ENCODE measurements at places on chromosomes 4 and X. TPM values are rescaled to one million over a fixed set of nuclear protein-coding genes. Genes with fewer than 3 reads are reported as not detected.

DNA sequence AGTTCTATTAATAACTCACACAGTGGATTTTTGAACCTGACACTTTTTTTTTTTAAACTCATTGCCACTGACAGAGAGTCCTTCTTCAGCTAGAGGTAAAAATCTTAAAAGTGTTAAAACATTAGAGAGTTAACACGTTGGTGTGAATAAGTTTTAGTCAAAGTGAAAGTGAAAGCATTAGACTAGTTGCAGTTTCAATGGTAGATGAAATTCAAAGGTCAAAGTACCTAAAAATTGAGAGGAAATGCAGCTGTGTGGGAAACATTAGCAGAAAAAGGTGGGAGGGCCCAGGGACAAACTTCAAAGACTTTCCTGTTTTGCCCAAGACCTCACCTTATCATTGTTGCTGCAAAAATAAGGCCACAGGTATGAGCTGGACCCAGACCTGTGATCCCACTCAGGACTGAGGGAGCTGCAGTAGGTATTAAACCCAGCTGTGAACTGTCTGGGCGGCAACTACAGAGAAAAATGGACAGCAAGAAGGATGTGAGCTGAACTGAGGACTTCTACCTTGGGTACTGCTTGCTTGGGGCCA lies 17.6 kb upstream of the GABRA4 start:
- DNase-seq, result no peak

DNA sequence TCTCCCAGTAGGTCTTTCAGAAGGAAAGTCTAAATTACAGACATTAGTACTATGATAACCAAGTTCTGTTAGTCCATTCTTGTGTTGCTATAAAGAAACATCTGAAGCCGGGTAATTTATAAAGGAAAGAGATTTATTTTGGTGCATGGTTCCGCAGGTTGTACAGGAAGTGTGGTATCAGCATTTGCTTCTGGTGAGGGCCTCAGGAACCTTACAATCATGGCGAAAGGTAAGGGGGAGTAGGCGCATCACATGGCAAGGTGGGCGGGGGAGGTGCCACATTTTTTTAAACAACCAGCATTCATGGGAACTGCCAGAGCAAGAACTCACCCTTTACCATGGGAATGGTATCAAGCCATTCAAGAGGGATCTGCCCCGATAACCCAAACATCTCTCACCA lies 26.2 kb upstream of the USP46 start:
- DNase-seq, result no peak

GRCh38 chr4:37389366-37389765 lies 144.8 kb downstream of the NWD2 start:
- DNase-seq, result no peak

DNA sequence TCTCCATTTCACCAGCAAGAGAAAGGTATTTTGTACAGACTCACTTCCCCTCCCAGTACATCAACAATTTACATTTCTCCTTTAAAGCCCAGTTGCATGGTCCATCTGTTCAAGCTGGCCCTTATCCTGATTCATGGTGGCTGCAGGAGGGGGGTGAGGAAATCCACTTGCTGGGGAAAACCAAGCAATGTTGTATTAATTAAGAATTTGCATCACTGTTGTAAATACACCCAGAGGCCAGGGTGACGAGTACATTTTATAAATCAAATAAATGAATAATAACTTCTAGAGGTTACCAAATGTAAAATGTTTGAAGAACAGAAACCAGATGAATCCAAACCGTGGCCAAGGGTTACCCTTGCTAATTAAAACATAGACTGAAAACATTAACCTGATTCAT lies 395.9 kb upstream of the INTU start:
- DNase-seq, result no peak

DNA sequence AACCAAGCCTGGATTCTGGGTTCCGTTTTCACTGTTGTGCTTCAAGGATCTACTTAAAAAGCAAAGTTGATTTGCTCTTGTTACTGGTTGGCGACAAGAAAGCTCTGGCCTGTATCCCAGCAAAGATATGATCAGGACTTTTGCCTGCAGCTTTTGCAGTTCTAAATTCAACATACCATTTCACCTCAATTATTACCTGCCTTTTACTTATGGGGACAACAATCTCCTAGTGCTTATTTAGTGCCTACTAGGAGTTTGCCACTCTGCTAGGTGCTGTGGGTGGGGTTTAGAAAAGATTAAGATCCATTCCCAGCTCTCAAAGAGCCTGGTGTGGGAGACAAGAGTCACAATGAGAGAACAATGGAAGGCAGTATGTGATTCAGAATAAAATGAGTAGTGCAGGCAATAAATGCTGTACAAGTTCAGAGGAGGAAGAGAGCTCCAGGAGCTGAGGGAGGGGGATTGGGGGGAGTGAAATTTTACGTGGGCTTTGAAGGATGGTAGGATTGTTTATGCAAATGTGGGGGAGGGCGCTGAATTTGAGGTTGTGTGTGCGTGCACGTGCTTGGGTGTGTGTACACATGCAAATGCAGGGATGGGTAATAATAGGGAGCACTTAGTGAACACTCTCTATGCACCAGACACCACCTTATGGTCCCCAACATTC lies 5.0 kb upstream of the TMEM164 start:
- no peak for DNase-seq

- DNase-seq, result no peak
Measured at GRCh38 chr4:15376145-15376544, 51.7 kb upstream of the C1QTNF7 start.

The SLC6A8 gene
- 144 TPM for total RNA-seq

The EXOC1L gene
- not detected for total RNA-seq

The CT45A5 gene
- not detected for total RNA-seq

The TMEM154 gene
- 1.6 TPM for total RNA-seq

All from cardiac septum (tissue), 1 donor.